Effector CD4-positive, alpha-beta T cell (primary cell): ENCODE measurements at places on chromosomes 3 and 15.

- no peak for DNase-seq
Observed at GRCh38 chr3:68172039-68172438, 517.6 kb upstream of the SUCLG2 start.

DNA sequence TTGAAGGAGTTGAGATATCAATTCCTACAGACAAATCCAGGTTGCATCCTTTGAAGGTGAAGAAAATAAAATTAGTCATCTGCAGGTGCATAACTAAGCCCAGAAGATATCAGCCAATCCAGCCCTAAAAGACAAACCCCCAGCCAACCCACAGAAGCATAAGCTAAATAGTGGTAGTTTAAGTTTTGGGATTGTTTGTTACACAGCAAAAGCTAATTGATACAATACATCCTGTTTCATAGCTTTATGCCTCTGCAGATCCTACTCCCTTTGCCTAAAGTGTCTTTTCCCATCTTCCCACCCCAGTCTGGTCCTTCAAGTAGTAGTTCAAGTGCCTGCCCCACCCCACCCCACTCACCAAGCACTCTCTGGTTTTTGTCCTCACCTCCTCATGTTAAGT, 48.6 kb upstream of the CAPN7 start:
- DNase-seq: no peak

DNA sequence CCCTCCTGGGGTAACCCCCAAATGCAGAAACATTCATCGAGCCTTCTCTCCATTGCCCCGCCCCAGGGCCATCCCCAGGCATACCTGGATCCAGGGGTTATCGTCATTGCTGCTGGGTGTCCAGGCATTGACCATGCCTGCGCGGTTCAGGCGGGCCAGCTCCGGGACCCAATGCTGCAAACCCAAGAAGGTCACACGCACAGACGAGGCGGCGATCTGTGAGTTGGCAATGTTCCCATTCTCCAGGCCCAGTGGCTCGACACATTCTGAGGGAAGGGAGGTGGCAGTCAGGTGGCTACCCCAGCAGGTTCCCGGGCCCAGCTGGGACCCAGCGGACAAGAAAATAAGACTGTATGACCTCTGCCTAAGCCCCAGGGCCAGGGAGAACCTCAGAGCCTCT, 6.1 kb downstream of the MFGE8 start:
- no peak for DNase-seq

DNA sequence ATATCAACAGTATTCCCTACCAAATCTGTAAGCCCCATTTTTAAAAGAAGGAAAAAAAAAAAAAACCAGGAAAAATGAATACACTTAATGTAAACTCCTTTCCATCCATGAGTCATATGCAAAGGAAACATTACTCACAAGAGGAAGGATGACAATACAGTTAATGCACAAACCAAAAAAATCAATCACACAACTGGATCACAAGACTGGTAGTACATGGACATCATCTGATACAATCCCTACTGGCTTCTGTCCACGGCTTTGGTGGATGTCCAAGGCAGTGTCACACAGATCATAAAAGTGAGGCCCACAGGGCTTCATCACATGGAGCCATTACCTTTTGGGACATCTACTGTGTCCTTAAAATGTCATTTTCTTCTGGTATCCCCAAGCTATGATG, 44.0 kb downstream of the SUCLG2 start:
- DNase-seq: no peak

- DNase-seq: no peak
Observed at GRCh38 chr3:13707456-13707855, 158.5 kb downstream of the FBLN2 start.

GRCh38 chr3:172519740-172520139, 3.5 kb downstream of the TNFSF10 start:
- no peak for DNase-seq

- DNase-seq: no peak
Observed at GRCh38 chr3:138349926-138350665, 1.7 kb downstream of the MRAS start.

- DNase-seq: no peak
Observed at GRCh38 chr3:129548104-129548965, 5.4 kb downstream of the H1-8 start.

DNA sequence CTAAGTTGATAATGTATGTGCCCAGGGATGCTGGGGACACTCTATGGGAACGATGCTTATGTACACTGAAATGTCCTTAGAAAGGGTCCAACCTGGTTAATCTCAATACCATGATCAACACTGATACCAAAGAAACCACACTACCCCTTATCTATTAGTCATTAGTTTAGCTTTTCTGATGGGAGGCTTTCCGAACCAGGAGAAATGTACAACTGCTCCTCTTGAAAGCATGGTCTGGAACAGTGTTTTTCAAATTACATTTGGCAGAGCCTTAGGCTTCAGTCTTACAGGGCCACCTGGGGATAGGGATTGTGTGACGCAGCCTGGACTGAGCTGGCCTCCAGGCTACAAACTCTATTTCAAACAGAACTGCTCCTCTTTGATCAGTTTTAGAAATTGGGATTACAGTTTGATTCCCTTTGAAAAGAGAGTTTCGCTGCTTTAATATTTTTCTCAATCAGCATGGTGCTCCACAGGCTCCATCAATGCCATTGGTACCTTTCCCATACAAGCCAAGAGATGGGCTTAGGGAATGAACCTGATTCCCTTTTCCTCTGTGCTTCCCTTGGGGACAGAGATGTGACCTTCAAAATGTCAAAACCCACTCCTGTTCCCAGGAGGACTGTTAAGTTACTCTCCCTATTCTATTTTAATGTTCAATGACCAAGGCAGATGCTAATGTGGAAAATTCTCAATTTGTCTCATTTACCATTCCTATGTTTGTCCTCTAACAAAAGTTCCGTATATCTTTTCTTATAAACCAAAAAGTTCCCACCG, 296.0 kb upstream of the ADAMTS9 start:
- no peak for DNase-seq

DNA sequence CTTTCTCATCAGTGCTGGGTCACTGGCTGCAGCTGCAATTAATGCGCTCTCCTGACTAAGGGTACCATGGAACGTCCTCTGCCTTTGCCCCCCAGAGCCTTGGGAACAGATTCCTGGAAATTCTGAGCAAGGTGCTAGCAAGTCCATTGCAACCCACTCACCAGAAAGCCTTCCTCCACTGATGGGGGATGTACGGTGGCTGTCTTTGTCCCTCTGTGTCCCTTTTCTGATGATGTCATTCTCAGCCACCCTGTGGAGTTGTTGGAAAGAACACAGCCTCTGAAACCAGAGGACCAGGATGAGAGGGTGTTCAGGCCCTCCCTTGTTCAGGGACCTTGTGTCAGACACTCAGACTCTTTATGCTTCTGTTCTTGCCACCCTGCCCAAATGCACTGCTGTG, 38.1 kb upstream of the ZBTB38 start:
- no peak for DNase-seq

GRCh38 chr15:26841514-26841913, 25.3 kb upstream of the GABRA5 start:
- DNase-seq: no peak

GRCh38 chr15:85707519-85708338, 87.0 kb downstream of the KLHL25 start:
- no peak for DNase-seq

- DNase-seq: no peak
Observed at GRCh38 chr3:79957066-79957465, 189.3 kb upstream of the ROBO1 start.

GRCh38 chr3:85881833-85882393, 923.1 kb downstream of the CADM2 start:
- no peak for DNase-seq

GRCh38 chr3:194265996-194266964, 84.8 kb downstream of the CPN2 start:
- DNase-seq: no peak

DNA sequence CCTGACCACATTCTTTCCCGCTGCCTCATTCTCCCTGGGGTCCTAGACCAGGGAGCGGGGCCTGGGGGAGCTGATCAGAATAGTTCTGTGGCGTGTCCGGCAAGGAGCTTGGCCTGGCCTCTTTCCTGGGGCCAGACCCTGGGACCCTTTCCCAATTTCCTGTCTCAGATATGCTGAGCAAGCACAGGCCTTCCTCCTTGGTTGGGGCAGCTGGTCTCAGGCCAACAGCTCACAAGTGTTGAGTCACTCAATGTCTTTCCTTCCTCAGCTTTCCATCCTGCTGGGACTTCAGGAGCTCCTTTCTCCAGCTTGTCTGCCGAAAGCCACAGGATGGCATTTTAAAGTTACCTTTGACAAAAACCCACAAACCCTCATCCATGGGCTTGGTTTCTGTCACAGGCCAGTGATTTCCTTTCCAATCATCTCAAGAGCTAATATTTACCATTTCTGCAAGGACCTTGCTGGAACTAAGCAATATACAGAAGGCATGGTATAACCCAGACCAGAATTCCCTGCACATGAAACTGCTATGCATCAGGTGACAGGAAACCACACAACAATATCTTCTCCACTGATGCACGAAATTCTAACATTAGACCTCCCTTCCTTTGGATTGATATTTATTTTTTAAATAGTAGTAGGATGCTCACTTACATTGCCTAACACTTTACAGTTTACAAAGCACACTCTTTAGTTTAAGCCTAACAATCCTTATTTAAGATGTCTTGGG, 19.5 kb upstream of the TIMP4 start:
- no peak for DNase-seq

- no peak for DNase-seq
Observed at GRCh38 chr15:35195649-35196048, 110.6 kb upstream of the NANOGP8 start.

DNA sequence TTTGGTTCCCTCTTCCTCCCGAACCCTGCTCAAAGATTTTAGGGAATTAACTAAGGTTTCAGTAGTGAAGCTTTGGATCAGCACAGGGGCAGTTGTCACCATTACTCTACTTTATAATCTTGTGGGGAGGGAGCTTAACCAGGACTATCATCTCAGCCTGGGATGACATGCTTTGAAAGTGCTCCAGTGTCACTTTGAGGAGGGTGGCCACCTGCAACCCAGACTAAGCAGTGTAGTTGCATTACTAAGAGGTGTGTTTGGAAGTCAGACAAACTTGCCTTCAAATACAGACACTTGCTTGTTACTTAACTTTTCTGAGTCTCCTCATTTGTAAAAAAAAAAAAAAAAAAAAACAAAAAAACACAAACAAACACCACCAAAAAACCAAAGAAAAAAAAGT, 340.3 kb upstream of the TBL1XR1 start:
- DNase-seq: no peak

- DNase-seq: no peak
Observed at GRCh38 chr3:79555655-79556054, 212.1 kb downstream of the ROBO1 start.

DNA sequence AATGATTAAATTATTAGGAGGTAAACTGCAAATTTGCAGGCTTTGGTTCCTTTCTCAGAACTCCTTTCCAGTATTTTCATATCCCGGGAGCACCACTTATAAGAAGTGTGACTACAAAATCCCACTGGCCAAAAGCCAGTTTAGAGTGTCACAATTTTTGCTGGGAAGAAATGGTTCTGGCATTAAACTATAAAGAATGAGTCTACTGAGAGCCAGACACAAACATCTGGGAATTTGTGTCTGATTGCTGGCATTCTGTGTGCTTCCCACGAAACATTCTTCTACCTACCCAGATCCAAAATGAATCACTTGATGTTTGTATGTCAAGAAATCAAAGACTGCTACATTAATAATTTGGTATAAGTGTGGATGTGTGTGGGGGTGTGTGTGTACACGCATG, 82.8 kb downstream of the DUT start:
- no peak for DNase-seq

- DNase-seq: no peak
Observed at GRCh38 chr3:138222942-138223287, 35.8 kb downstream of the ARMC8 start.

DNA sequence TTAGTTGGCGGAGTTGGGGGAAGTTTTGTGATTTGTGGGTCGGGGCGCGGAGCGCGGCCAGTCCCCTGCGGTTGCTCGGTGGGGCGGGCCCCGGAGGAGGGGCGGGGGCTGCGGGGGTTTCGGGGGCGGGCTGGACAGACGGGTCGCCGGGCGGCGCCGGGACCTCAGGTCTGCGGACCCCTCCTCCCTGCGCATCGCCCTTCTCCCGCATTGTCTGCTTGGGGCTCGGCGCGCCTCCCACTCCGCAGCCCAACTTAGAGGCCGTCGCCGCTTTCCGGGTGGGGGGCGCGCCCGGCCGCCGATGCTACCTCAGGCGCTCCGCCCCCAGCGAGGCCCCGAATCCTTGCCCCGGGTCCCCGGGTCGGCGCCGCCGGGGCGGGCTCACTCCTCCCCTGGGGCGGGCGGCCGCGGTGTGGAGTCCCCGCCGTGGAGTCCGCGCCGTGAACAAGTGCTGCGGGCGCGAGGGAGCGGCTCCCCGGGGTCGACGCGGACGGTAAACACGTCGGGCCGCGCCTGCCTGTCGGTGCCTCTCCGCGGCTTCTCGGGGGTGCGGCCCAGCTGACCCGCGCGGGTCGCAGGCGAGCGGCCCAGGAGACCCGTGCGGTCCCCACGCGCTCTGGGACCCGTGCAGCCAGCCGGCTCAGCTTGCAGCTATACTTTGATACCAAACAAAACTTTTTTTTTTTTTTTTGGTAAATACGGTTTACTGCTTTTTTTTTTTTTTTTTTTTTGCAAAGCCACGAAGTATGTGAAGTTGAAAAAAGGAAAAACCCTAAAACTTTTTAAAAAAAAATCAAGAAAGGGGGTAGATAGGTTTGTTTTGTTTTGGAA, 624 bp downstream of the AKAP13 start:
- DNase-seq: peak; percentile 57
